ENCODE measurements at places on chromosomes 7 and 10.

- DNase-seq, result no peak
Measured at GRCh38 chr7:37337522-37337921, 111.1 kb downstream of the ELMO1 start.

GRCh38 chr7:265192-265997 lies 24.6 kb upstream of the FOXL3 start:
- DNase-seq, result no peak

DNA sequence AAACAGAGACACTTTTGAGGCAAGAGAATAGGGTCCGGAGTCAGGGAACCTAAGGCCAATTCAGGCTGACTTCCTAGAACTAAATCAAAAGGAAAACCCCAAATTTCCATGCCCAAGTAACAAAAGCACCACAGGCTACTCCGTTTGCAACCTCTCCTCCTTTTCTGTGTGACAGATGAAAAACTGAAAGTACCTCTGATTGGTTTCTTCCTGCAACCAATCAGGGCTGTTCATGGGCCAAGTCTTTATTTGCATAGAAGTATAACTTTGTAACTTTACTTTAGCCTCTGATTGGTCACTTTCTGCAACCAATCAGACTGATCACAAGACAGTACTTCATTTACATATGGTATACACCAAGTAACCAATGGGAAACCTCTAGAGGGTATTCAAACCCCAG lies 239.9 kb upstream of the KCND2 start:
- DNase-seq, result no peak

- no peak for DNase-seq
Measured at GRCh38 chr10:110059925-110060324, 52.1 kb downstream of the ADD3 start.

DNA sequence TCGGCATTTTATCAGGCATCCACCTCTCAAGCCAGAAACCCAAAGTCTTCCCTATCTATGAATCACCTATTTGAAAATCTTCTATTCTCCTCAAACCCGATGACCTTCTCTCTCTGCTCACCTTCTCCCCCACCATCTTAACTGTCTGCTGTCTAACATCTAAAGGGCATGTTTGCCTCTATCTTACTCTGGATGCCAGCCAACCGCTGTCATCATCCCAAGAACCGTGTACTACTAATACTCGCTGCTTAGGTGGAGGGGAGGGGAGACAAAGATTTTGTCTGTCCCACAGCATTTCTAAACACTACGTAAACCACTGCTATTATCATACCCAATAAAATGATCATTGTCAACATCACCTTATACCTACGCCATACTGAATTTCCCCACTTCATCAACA lies 29.5 kb downstream of the PAXIP1 start:
- no peak for DNase-seq

GRCh38 chr7:34060196-34060947 lies 155.0 kb downstream of the BMPER start:
- no peak for DNase-seq

- DNase-seq, result no peak
Measured at GRCh38 chr10:110751850-110752249, 107.7 kb downstream of the RBM20 start.

- DNase-seq, result no peak
Measured at GRCh38 chr7:45661302-45661995, 87.3 kb downstream of the ADCY1 start.

- no peak for DNase-seq
Measured at GRCh38 chr7:155237730-155238129, 59.9 kb upstream of the INSIG1 start.

DNA sequence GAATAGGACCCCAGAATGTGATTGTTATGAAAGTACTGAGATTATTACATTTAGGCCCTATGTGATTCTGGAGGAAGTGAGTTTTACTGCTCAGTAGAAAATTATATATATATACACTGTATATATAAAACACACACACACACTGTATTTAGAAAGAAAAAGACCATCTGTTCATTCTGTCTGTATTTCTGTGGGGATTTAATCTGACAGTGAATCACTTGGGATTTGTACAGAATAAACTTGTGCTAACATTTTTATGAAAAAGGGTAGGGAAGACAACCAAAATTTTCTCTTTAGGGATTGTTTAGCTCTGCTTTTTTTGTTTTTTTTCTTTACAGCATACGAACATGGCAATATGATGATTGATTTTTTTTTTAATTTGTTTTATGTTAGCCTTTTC lies 142.7 kb downstream of the EXOC4 start:
- DNase-seq, result no peak

GRCh38 chr7:42495256-42495655 lies 258.2 kb upstream of the GLI3 start:
- no peak for DNase-seq
